ENCODE measurements at places on chromosomes 4 and X. TPM values are rescaled to one million over a fixed set of nuclear protein-coding genes. Genes with fewer than 3 reads are reported as not detected.

Gene MAGEA2
- not detected for total RNA-seq

GRCh38 chrX:97009391-97009790, 125.7 kb downstream of the RPA4 start:
- DNase-seq: no peak

DNA sequence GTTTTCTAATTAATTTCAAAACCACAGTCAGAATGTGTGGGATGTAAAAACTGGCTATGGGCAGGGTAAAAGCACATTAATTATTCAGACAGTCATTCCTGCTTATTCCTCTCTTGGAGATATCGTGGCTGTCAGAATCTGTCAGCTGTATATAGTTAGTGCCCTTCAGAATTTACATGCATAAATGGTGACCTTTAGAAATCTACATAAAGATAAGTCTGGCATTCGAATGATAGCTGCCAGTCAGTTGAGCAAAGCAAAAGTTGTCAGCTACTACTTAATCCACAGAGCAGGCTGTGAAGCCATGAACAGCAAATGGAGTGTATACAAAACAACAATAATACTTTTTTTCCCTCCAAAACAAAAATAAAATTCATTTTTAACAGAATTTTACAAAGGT, 189.5 kb downstream of the ADGRL3 start:
- no peak for DNase-seq

DNA sequence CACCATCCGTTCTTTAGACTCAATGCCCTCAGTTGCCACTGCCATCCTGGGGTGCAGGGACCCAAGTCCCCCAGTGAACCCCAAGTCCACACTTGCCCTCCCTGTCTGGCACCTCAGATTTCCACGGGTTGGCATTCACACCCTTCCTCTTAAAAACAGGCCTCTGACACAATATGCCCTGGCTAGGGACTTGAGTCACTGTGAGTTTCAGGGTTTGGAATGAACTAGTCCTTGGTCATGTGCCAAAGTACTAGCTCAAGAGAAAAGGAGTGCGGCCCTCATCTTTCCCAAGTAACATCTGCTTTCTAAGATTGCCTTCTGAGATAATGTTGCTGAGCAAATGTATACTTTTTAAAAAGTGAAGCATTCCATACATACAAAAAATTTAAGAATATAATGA, 134.0 kb downstream of the MID1 start:
- peak; percentile 77 for DNase-seq

DNA sequence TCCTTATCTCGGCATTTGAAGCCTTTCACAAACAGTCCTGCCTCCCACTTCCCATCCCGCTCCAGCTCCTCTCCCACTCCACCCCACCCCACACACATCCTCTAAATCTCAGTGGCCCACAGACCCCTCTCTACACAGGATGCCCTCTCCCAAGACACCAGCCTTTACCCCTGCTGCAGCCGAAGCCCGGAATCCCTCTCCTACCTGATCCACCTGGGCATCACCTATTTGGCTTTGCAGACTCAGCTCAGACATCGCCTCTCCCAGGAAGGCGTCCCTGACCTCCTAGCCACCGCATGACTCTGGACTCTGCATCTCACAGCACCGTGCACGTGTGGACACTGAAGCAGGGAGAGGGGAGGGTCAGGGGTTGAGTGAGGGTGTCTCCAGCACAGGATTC, 11.5 kb downstream of the PPP2R2C start:
- no peak for DNase-seq

Gene DOCK11
- total RNA-seq: 5.5 TPM

DNA sequence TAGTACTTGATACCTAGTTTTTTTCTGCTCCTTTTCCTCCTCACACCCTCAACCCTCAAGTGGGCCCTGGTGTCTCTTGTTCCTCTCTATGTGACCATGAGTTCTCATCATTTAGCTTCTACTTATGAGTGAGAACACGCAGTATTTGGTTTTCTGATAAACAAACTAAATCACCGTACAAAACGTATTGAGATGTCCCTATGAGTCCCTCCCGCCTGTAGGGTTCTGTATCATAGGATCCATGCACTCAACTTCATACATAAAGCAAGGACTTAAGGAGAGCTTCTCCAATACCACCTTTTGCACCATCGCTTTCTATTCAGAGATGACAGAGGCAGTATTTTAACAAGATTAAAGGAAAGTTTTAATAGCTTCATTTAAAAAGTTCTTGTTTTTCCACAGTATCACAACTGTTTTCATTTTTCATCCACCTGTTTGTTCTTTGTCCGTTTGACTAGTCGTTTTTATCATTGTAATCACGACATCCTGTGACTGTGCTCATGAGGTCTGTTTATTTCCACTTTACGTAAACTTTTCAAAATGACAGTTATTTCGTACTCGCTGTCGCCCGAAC, 457 bp upstream of the RAB9A start:
- no peak for DNase-seq

- peak; percentile 4 for DNase-seq
Measured at GRCh38 chr4:133152831-133153481, 3.9 kb downstream of the PCDH10 start.

GRCh38 chr4:172628263-172628662, 540.3 kb upstream of the GALNT7 start:
- no peak for DNase-seq

DNA sequence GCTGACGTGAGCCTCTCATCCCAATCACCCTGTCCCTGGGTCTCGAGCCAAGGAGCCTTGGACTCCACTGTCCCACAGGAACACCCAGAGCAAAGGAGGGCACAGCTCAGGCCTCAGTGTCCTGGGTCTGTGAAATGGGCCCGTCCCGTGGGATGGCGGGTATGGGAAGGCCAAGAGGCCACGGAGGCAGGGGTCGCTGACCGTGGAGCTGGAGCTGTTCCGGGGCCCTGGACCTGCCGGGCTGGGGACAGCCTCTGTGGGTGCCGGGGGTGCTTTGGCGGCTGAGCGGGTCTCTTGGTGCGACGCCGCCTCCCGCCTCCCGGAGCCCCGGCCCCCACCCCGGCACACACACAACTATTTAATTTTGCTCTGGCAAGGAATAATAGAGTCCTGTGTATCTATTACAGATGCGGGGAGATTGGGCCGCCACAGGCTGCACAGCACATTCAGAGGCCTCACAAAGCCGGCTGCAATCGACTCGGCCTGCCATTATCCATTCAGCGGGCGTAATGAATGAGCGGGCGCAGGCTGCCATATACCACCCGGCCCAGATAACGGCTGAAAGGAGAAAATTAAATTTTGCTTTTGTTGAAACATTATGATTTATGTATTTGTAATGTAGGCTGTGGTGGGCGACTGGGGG, 83.9 kb upstream of the NKX1-1 start:
- no peak for DNase-seq

- DNase-seq: peak; percentile 42
Measured at GRCh38 chrX:136694431-136695087, 46.6 kb downstream of the CD40LG start.

Gene ARX
- total RNA-seq: not detected

GRCh38 chrX:16087076-16087475, 36.3 kb upstream of the GRPR start:
- DNase-seq: peak; percentile 1

- no peak for DNase-seq
Measured at GRCh38 chr4:184541907-184542306, 67.6 kb upstream of the IRF2 start.

DNA sequence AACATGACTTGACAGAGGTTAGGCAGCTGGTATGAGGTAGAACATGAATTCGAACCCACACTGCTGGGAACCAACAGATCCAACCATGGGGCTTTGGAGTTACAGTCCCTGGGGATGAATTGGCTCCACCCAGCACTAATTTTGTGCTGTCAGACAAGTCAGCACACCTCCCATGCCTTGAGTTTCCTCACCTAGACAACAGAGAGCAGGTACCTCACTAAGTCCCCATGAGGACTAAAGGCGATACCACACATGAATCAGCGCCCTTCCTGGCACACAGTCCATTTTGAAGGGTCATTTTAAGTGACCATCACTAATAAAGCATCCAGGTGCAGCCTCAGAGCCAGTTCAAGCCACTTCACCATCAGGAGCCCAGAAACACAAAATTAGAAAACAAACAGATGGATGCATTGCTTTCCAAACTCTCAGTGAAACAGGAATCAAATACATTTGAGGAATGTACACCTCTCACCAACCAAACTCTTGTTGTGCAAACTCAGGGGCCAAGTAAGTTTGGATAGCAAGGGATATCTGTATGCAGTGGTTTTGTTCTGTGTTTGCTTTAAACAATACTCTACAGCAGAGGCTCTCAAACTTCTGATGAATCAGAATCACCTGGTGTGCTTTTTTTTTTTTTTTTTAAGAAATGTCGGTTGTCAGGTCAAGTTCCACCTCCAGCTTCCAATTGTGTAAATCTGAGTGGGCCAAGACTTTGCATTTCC, 10.1 kb downstream of the IDS start:
- DNase-seq: peak; percentile 20

GRCh38 chr4:154073107-154073822, 284.4 kb upstream of the SFRP2 start:
- DNase-seq: peak; percentile 82

DNA sequence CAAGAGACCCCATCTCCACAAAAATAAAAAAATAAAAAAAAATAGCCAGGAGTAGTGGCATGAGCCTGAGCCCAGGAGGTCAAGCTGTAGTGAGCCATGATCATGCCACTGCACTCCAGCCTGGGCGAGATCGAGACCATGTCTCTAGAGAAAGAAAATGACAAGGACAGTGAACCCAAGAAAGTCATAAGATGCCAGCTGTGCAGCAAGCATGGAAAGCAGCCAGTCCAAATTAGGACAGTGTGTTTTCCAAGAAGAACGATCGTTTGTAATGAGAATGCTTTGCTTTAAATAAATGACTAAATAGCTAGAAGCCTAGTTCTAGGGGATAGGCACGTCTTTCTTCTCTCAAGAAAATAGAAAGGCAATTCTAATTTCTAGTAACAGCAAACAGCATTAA, 58.4 kb upstream of the MSANTD1 start:
- no peak for DNase-seq

GRCh38 chr4:7978489-7978888, 38.8 kb upstream of the AFAP1 start:
- DNase-seq: no peak

- no peak for DNase-seq
Measured at GRCh38 chr4:156053174-156053573, 99.5 kb upstream of the CTSO start.

GRCh38 chr4:184616633-184617551, 32.4 kb downstream of the CASP3 start:
- no peak for DNase-seq

Gene GPR173
- 4.1 TPM for total RNA-seq

DNA sequence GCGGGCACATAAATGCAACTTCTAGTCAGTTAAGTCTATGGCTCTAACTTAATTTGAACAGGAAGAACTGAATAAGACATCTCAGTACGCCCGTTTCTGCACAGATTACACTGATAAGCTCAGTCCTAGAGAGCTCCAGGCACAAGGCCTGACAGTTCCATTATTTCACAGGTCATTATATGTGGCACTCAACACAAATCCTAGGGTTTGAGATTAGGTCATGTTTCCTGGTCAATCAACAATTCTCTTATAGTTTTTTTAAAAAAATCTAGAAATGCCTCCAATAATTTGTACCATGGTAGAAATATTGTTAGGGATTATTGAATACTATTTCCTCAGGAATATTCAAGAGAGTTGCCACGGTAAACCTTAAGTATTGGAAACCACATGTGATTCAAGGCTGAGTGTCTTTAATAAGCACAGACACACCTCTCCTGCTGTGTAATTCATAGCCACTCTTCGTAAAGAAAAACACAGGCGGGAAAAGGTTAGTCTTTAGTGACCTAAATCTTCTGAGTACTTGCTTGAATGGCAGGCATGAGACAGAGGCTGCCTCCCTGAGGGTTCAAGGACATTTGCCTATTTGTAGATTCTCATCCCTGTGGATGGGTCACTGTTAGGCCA, 342.9 kb upstream of the ADGRL3 start:
- no peak for DNase-seq

DNA sequence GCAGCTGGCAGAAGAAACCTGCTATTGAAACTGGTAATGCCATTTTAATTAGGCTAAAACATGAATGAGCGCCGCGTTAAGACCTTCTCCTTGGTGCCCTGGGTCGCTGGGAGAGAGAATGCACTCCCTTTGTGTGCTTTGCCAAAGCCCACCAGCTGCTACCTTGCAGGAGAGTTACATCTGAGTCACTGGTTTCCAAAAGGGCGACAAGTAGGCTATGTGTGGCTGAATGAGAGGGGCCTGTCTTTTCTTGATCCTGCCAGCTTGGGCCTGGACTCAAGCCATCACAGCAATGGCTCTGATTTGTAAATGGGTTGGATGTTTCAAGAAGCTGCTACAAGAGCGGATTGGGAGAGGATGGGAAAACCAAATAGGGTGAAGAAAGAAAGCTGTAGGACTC, 81.5 kb downstream of the NHS start:
- no peak for DNase-seq

DNA sequence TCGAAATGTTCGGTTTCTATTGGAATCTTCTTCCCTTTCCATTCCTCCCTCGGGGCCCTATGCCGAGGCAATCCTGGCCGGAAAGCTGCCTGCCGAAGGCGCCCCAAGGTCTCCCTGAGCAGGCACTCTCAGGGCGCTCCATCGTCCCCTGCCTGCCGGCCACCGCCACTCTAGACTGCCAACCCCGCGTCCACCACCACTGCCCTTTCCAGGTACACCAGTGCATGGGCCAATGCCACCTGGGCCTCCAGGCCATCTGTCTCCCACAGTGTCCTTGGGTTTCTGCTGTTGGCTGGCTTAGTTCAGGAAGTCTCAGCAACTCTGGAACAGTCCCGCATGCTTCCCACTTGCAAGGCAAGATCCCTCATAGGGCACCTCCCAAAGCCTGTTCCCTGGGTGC, 14.6 kb downstream of the CTAG1A start:
- no peak for DNase-seq

- no peak for DNase-seq
Measured at GRCh38 chrX:114599305-114599704, 15.4 kb downstream of the HTR2C start.

Gene VCX3B
- total RNA-seq: not detected

Gene NR0B1
- total RNA-seq: not detected

- peak; percentile 16 for DNase-seq
Measured at GRCh38 chrX:71859637-71860036, 51.0 kb upstream of the NHSL2 start.

GRCh38 chr4:117983541-117984365, 50.5 kb upstream of the NDST3 start:
- peak; percentile 51 for DNase-seq

GRCh38 chr4:184355111-184355604, 119.2 kb downstream of the IRF2 start:
- peak; percentile 95 for DNase-seq

DNA sequence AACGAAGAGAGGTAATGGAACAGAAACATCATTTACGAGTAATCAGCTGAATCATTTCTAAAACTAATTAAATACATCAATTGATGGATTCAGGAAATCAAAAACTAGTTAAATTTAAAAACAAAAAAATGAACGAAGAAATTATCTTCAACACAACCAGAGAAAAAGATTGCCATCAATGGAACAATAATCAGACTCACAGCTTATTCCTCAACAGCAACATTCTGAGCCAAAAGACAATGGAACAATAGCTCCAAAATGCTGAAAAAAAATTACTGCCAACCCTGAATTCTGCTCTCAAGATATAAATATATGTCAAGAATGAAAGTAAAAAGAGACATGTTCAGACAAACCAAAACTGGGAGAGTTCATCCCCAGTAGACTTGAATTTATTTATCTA, 65.5 kb upstream of the KLF3 start:
- DNase-seq: no peak

Gene PABPC5
- 3.7 TPM for total RNA-seq

Gene NAAA
- 21.3 TPM for total RNA-seq

All from LHCN-M2 (cell line).